ENCODE measurements at places on chromosomes 12 and 14. TPM values are rescaled to one million over a fixed set of nuclear protein-coding genes. Genes with fewer than 3 reads are reported as not detected.

- peaks cover 9% of the 10 kb centered on the region for H3K36me3 ChIP-seq
- no peak overlapping the region for H3K4me3 ChIP-seq
- no peak overlapping the region for H3K27ac ChIP-seq
- no peaks in the 10 kb centered on the region for H3K27me3 ChIP-seq
- no peaks in the 10 kb centered on the region for H3K4me1 ChIP-seq
These were observed 33.7 kb downstream of the FAM177A1 start for GRCh38 chr14:35079742-35080141.

DNA sequence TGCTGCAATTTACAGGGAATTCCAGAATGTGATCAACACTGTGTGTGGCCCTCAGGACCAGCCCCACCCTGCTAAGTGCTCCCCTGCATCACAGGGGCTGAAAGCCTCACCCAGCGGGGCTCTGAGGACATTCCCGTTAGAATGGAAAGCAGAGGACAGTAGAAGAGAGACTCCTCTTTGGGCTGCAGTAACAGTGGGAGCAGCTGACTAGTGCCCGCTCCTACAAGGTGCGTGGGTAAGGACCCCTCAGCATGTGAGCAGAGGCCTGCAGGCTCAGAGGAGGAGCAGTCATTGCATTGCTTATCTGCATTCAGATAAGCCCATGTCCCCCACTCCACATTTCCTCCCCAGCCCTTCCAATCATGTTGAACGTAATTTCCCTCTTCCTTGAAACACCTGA lies 120.1 kb downstream of the ITPR2 start:
- no peaks in the 10 kb centered on the region for H3K27me3 ChIP-seq
- no peak overlapping the region for H3K4me3 ChIP-seq
- no peak for DNase-seq

DNA sequence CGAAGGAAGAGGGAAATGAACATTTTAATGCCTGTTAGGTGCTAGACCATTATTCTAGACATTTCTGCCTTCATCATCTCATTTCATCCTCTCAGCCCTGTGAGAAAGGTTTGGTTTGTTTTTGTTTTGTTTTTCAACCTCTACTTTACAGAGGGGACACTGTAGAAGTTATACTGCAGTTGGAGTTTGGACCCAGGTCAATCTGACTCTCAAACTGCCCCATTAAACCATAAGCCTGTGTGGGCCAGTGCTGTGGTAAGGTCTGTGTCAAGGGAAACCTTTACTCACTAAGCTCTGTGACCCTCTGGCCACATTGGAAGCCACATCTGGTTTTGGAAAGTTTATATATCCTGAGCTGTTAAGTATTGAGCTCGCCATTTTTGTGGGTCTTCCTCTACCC lies 8.5 kb downstream of the TEAD4 start:
- H3K4me1 ChIP-seq: peaks cover 20% of the 10 kb centered on the region
- no peak overlapping the region for H3K4me3 ChIP-seq
- no peak overlapping the region for H3K27ac ChIP-seq
- no peak for DNase-seq

Gene COX8C
- total RNA-seq: not detected

DNA sequence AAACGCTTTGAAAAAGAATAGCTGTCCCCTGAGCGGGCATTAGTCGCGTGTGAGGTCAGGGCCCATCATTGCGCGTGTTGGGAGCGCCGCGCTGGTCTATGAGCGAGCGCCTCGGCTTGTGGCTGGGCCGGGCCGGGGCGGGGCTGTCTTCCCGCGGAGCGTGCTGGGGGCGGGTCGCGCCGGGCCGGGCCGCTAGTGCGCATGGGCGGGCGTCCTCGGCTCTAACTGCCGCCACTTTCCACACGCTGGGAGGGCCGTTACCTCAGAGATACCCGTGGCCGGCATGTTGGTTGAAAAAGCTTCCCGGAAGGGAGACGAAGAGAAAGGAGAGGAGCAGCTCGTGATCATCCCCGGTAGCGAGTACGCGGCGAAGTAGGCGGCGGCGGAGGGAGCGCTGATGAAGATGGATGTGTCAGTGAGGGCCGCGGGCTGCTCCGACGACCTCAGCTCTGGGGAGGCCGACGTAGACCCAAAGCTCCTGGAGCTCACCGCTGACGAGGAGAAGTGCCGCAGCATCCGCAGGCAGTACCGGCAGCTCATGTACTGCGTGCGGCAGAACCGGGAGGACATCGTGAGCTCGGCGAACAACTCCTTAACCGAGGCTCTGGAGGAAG lies at the start of gene EID3:
TSS of gene EID3 (plus strand) at position 202 of the 614 bp plus-strand sequence. CDS start at position 398, 196 bp downstream.
- H3K27ac ChIP-seq: peak within 1 kb of the TSS; percentile 87
- H3K4me1 ChIP-seq: peaks cover 12% of the 10 kb centered on the region
- H3K4me3 ChIP-seq: peak within 1 kb of the TSS; percentile 67
- peak; percentile 94 for DNase-seq

GRCh38 chr12:104456950-104457745 lies 400 bp downstream of the CHST11 start:
- peak overlapping the region; percentile 79 for H3K27ac ChIP-seq
- no peaks in the 10 kb centered on the region for H3K36me3 ChIP-seq
- peak overlapping the region; percentile 76 for H3K4me3 ChIP-seq
- DNase-seq: peak; percentile 91
